ENCODE measurements at places on chromosomes 12 and 14. TPM values are rescaled to one million over a fixed set of nuclear protein-coding genes. Genes with fewer than 3 reads are reported as not detected.

The NKX2-1 gene
- polyA plus RNA-seq = not detected

The KRT72 gene
- not detected for polyA plus RNA-seq

The GOLGA3 gene
- polyA plus RNA-seq = 22.7 TPM

GRCh38 chr14:104267895-104268294 lies 129.5 kb downstream of the KIF26A start:
- no peak for DNase-seq
- no peak overlapping the region for H3K4me3 ChIP-seq
- H3K27ac ChIP-seq = no peak overlapping the region
- no peaks in the 10 kb centered on the region for H3K4me1 ChIP-seq
- peaks cover 2% of the 10 kb centered on the region for H3K27me3 ChIP-seq

GRCh38 chr12:39824505-39825212 lies 205.1 kb upstream of the ABCD2 start:
- H3K27me3 ChIP-seq = no peaks in the 10 kb centered on the region
- no peaks in the 10 kb centered on the region for H3K36me3 ChIP-seq
- H3K4me1 ChIP-seq = no peaks in the 10 kb centered on the region
- peak overlapping the region; percentile 19 for H3K27ac ChIP-seq

The PTGDR gene
- polyA plus RNA-seq = not detected

- no peaks in the 10 kb centered on the region for H3K4me1 ChIP-seq
- DNase-seq = no peak
- no peaks in the 10 kb centered on the region for H3K27me3 ChIP-seq
- no peak overlapping the region for H3K4me3 ChIP-seq
- no peaks in the 10 kb centered on the region for H3K36me3 ChIP-seq
- no peak overlapping the region for H3K27ac ChIP-seq
Measured at GRCh38 chr14:80523518-80524117, 312.3 kb upstream of the DIO2 start.

The SLC24A4 gene
- not detected for polyA plus RNA-seq

DNA sequence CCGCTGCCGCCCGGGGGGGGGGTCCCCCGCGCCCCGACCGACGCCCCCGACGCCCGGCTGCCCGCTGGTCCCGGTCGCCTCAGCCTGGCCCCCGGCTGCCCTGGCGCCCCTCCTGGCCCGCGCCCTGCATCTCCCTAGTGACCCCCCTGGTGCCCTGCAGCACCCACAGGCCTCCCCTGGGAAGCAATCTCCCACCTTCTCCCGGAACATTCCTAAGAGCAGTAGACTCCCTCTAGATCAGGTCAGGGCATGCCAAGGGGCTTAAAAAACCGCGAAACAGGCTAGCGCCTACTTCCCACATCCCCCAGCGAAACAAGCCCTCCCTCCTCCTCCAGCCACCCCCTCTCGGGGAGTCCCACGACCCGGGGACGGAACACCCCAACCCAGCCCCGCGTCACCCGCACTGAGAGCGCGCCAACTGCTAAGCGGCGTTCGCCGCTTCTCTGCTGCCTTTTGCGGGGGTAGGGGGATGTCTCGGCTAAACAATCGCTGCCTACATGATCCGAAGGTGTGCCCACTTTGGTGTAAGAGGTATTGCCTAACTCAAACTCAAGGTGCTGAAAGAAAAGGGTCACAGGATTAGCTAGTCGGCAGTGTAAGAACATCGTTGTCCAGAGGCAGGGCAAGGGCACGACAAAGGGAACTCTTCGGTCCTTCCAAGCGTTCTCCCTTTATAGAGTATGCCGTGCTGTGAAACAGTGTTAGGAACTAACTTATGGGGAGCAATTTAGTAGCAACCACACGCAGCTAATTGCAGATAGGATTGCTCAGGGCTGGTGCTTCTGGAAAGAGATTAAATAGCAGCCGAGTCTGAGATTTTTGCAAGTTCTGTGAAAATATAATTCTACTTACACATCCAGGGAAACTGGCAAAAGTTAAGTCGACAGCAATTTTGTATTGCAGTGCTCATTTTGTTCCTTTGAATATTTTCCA lies 619 bp upstream of the NTN4 start:
- no peak overlapping the region for H3K27ac ChIP-seq
- no peak for DNase-seq
- H3K36me3 ChIP-seq = no peaks in the 10 kb centered on the region
- no peaks in the 10 kb centered on the region for H3K27me3 ChIP-seq
- H3K4me1 ChIP-seq = peaks cover 53% of the 10 kb centered on the region

DNA sequence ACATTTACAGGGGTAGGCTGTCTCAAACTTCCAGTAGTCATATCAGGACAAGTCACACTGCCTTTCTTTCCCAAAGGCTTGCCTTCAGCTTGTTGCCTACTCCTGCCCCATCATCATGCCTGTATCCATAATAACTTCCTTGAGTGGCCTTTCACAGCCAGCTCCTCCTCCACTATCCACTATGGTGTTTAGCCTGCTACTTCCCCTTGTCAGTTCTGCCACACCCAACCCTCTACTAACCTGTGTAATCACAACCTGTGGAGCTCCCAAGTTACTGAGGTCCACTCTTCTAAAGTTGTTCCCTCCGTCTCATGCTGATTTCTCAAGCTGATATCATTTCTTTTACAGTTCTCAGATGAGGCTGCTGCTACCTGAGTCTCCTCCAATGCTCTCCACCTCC lies 159.9 kb downstream of the BMP4 start:
- no peak overlapping the region for H3K27ac ChIP-seq
- H3K4me3 ChIP-seq = no peak overlapping the region
- H3K36me3 ChIP-seq = no peaks in the 10 kb centered on the region
- no peak for DNase-seq
- H3K27me3 ChIP-seq = no peaks in the 10 kb centered on the region

The PRR4 gene
- polyA plus RNA-seq = 5.4 TPM

- H3K36me3 ChIP-seq = no peaks in the 10 kb centered on the region
- no peak overlapping the region for H3K4me3 ChIP-seq
- no peaks in the 10 kb centered on the region for H3K27me3 ChIP-seq
- no peak for DNase-seq
- H3K27ac ChIP-seq = no peak overlapping the region
Measured at GRCh38 chr12:51589060-51589459, 2.0 kb upstream of the SCN8A start.

DNA sequence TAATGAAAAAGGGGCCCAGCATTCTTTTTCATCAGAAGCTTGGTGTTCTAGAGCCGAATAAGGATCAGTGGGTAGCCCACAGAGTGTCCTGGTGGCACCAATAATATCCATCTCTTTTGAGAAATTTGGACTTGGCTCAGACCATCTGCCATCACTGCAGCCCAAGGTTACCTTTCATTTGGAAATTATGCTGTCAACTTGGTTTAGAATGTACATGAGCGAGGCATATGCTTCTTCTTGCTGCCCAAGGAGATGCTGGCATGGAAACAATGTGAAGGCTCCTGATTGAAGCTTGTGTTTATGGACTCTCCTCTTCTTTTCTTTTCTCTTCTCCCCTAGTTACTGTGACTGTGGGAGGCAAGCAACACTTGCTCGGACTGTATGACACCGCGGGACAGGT lies 50.0 kb downstream of the GPHB5 start:
- no peak overlapping the region for H3K4me3 ChIP-seq
- no peaks in the 10 kb centered on the region for H3K36me3 ChIP-seq
- no peaks in the 10 kb centered on the region for H3K4me1 ChIP-seq
- no peaks in the 10 kb centered on the region for H3K27me3 ChIP-seq
- DNase-seq = no peak

DNA sequence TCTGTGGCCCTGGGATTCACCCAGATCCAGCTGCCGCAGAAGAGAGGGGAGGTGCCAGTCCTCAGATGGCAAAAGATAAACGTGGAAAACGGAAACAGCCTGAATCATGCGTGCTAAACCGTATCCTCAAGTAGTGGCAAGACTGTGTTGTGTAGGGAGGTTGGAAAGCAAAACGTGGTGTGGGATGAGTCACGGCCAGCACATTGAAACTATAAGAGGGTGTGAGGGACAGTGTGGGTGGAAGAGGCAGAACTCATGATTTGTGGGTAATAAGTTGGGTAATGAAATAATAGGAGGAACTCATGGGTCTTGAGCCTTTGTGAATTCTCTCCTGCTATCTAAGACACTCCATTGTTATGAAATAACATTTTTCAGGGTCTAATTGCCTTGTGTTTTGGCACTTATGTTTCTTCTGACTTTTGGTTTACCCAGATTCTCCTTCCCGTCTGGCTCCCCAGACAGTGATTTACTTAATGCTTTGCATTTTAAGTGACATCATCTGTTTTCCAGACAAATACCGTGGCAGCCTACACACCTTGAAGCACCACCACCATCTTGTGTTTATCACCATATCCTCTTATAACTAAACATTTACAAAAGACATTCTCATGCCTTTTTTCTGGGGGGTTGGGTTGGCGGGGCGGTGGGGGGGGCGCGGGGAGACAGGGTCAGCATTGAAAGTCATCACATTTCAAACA lies 62.3 kb upstream of the PTCSC3 start:
- no peaks in the 10 kb centered on the region for H3K36me3 ChIP-seq
- peaks cover 7% of the 10 kb centered on the region for H3K4me1 ChIP-seq
- H3K27ac ChIP-seq = no peak overlapping the region
- no peaks in the 10 kb centered on the region for H3K27me3 ChIP-seq
- DNase-seq = no peak

The RFX4 gene
- polyA plus RNA-seq = not detected

DNA sequence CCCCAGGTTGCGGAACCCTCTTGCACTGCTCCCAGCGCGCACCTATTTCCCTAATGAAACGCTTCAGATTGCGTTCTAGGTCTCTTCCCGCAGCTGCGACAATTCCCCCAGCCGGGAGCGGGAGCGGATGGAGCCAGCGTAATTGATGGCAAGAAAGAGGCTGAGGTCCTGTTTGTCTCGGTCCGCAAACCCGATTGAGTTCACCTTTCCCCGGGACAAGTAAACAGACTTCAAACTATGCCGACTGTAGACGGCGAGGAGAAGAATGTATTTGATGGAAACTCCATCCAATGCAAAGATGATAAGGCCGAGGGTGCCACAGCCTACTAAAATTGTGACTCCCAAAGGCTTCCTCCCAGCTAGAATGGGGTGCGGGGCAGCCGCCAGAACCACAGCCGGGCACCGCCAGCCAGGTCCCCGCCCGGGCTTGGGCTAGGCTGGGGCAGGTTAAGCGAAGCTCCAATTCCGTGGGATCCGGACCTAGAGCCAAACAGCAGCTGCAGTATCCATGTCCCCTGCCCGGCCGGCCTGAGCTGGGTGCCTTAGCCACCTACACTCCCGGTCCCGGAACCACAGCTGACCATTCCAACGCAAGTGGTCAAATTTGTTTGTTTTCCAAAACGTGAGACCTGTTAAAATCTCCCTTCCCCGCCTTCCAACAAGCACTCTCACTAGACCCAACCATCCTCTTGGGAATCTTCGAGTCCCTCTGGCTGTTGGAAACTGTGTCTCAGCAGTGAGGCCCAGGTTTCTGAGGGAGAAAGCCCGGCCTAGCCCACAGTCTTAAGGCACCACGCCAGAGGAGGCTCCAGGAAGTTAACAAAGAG lies 5.5 kb downstream of the NKX2-1 start:
- no peak overlapping the region for H3K27ac ChIP-seq
- no peak overlapping the region for H3K4me3 ChIP-seq
- peaks cover 88% of the 10 kb centered on the region for H3K27me3 ChIP-seq
- H3K4me1 ChIP-seq = no peaks in the 10 kb centered on the region
- no peaks in the 10 kb centered on the region for H3K36me3 ChIP-seq

The ZFP36L1 gene
- polyA plus RNA-seq = 12.7 TPM

The VRTN gene
- polyA plus RNA-seq = not detected

- DNase-seq = no peak
- H3K4me1 ChIP-seq = no peaks in the 10 kb centered on the region
- no peak overlapping the region for H3K27ac ChIP-seq
Measured at GRCh38 chr12:122593910-122594309, 66.9 kb downstream of the KNTC1 start.

DNA sequence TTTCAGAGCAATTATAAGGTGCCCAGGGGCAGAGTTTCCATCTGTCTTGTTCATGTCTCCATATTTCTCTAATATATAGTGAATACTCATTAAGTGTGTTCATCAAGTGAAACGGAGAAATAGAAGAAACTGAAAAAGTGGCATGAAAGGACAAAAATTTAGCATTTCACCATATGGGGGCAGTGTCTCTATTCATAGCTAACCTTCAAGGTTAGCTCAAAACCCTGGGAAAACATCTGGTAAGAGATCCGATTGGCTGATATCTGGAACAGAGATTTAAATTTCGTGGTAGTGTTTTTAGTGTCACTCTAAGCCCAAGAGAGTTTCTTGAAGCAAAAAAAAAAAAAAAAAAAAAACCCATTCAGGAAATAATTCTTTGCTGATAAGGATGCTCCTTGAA lies 367.5 kb downstream of the DAD1 start:
- H3K27ac ChIP-seq = no peak overlapping the region
- H3K36me3 ChIP-seq = no peaks in the 10 kb centered on the region
- H3K27me3 ChIP-seq = no peaks in the 10 kb centered on the region
- no peaks in the 10 kb centered on the region for H3K4me1 ChIP-seq

The GALNT6 gene
- polyA plus RNA-seq = 0.78 TPM

DNA sequence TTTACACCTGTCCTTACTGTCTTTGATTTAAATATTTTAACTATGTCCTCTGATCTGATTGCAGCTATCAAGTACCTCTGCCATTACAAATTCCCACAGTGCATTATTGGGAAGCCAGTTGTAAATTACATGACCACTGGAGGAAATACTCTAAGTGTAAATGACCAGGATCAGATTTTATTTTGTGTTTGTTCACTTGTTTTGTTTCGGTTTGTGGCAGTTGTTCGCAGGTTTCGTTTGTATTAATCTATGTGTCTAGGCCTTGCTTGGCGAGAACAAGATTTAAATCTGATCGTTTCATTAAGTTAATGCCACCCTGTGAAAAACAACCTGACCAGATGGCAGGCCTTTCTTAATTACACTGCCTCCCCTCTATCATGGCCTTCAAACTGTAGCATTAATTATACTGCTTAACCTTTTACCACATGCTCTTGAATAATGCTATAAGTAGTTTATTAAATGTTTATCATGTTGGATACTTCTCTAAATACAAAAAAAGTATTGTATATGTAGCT lies 990.1 kb downstream of the TMTC2 start:
- H3K27ac ChIP-seq = no peak overlapping the region
- no peaks in the 10 kb centered on the region for H3K27me3 ChIP-seq
- H3K4me1 ChIP-seq = no peaks in the 10 kb centered on the region
- no peak for DNase-seq

- H3K27me3 ChIP-seq = no peaks in the 10 kb centered on the region
- H3K27ac ChIP-seq = no peak overlapping the region
- no peaks in the 10 kb centered on the region for H3K36me3 ChIP-seq
- H3K4me1 ChIP-seq = peaks cover 16% of the 10 kb centered on the region
Measured at GRCh38 chr12:118429688-118430383, 53.5 kb downstream of the SUDS3 start.

- peaks cover 23% of the 10 kb centered on the region for H3K4me1 ChIP-seq
- H3K36me3 ChIP-seq = no peaks in the 10 kb centered on the region
- H3K4me3 ChIP-seq = no peak overlapping the region
- H3K27ac ChIP-seq = no peak overlapping the region
Measured at GRCh38 chr14:65414961-65415589, 2.5 kb downstream of the FUT8 start.

The NRDE2 gene
- 5.6 TPM for polyA plus RNA-seq

GRCh38 chr14:103250874-103251273 lies 83.2 kb upstream of the EIF5 start:
- no peaks in the 10 kb centered on the region for H3K36me3 ChIP-seq
- peaks cover 36% of the 10 kb centered on the region for H3K4me1 ChIP-seq

Data from HepG2 (cell line).